Retinal pigment epithelial cell (primary cell): ENCODE measurements at places on chromosomes 1 and 21.

DNA sequence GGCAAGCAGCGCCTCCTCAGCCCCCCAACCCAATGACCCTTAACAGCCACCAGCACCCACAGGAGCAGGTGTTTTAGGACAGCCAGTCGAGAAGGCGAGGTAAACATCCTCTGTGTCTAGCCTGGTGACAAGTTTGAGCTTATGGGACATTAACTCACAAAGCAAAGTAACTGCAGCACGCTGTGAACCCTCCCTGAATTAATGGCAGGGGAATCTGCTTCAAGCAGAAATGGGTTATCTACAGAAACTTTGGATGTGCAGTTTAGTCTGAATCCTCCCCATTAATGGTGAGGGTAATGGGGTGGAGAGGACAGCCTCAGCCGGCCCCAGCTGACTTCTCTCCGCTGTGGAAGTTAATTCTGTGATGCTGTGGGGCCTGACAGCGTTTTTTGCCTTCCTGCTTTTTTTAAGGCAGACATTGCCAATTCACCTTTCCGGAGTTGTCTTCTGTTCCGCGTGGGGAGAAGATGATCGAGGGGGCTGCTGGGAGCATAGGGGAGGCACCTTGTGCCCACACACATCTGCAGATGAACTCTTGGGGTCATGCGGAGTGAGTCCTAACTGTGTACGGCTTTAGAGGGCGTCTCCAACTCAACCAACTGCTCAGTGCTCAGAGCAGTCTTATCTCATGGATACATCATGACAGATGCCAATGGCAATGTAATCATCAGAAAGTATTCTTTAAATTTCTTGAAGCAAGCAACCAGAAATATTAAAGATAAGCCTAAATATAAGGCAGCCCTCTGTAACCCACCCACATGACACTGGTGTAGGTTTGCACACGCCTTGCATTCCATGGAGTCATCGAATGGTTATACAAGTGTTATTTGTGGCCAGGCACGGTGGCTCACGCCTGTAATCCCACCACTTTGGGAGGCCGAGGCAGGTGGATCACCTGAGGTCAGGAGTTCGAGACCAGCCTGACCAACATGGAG is 41.0 kb downstream of the POFUT2 start:
- DNase-seq: no peak

DNA sequence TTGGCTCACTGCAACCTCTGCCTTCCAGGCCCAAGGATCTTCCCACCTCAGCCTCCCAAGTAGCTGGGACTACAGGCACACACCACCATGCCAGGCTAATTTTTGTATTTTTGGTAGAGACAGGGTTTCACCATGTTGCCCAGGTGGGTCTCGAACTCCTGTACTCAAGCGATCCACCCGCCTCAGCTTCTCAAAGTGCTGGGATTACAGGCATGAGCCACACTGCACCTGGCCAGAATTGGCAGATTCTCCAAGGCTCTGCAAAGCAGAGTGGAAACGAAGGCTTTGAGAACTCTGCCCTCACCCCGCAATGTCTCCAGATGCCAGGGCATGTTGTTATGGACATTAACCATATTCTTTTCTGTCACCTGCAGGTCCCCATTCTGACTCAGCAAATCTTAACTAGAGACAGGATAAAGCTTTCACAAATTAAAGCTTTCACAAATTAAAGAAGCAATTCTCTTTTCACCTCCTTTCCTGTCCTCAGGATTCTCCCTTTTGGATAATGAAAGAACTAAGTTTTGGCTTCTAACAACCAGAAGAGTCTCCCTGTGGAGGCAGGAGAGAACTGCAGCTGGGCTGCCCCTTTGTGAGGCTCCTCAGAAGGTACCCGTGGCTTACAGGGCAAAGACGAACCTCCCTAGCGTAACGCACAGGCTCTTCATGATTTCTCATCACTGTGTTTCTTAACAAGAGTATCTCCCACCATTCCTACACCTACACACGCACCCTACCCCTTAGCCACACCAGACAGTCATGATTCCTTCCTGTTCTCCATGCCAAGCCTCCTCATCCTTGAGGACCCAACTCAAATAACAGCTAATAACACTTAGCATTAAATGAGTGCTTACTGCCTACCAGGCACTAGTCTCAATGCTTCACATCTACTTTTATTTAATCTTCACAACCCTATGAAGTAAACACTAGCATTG is 29.8 kb downstream of the GPA33 start:
- DNase-seq: no peak

- no peak for DNase-seq
These were observed 36.5 kb downstream of the SCCPDH start for GRCh38 chr1:246760422-246761347.

DNA sequence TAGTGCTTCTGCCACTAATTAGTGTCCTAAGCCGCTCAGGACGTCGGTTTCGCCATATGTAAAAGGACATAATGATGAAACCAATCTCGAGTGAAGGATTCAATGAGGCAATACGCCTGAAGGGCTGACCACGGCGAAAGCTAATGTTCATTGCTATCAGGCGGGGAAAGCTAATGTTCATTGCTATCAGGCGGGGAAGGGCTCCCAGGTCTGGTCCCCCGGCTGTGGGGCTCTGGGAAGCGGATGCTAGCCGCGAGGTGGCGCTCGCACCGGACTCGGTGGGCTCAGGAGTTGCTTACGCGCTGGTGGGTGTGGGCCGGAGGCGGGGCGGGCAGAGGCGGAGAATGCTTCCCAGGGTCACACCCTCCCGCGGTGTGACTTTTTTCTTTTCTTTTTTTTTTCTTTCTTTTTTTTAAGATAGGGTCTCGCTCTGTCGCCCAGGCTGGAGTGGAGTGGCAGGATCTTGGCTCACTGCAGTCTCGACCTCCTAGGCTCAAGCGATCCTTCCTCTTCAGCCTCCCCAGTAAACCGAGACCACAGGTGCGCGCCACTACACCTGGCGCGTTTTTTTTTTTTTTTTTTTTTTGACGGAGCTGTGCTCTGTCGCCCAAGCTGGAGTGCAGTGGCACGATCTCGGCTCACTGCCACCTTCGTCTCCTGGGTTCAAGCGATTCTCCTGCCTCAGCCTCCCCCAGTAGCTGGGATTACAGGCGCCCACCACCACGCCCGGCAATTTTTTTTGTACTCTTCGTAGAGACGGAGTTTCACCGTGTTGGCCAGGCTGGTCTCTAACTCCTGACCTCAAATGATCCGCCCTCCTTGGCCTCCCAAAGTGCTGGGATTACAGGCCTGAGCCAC is 1.1 kb upstream of the PEAR1 start:
- no peak for DNase-seq

- no peak for DNase-seq
These were observed 48.0 kb upstream of the BCL9 start for GRCh38 chr1:147493349-147493748.

GRCh38 chr1:2474933-2475371 is 1.1 kb upstream of the PLCH2 start:
- DNase-seq: no peak

DNA sequence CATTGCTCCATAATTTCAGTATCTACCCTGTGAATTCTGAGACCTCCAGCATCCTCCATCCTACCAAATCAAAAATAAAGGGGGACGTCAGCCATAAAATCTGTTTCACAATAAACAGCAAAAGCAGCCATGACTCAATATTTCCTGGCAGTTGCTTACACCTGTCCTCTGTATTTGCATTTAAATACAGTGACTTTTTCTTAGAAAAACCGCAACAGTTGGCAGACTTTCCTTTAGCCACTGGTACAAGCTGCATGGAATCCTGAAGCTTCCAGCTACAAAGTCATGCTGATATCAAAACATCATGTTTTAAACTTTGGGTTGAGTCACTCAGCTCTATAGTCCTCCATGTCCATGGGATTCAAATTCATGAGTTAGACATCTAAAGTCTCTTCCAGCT is 278.0 kb upstream of the KAZN start:
- no peak for DNase-seq

- no peak for DNase-seq
These were observed 220.7 kb downstream of the PDE4B start for GRCh38 chr1:66013371-66013770.

DNA sequence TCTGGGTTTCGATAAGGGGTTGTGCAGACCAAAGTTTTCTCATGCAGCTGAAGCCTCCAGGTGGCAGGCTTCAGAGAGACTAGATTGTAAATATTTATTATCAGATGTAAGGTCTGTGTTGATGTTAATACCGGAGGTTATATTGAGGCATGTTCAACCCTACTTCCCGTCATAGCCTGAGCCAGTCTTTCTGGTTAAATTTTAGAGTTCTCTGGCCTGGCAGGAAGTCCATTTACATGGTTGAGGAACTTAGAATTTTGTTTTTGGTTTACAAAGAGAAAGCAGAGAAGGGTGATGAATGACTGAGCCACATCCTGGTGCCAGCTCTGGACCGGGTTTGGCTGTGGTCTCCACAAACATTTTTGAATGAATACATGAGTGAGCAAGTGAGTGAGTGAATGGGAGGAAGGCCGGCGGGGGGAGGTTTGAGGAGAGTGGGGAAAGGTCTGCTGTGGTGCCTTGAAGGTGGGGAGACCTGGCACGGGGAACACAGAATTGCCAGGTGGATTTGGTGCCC is 218.5 kb downstream of the DISC1 start:
- no peak for DNase-seq

- no peak for DNase-seq
These were observed 940.1 kb upstream of the TMPRSS15 start for GRCh38 chr21:19343711-19344110.

- no peak for DNase-seq
These were observed 65.8 kb upstream of the ATF3 start for GRCh38 chr1:212542761-212543187.

- no peak for DNase-seq
These were observed 113.9 kb downstream of the CLIC6 start for GRCh38 chr21:34782506-34783360.

- DNase-seq: no peak
These were observed 268.4 kb upstream of the NRIP1 start for GRCh38 chr21:15333136-15333710.

DNA sequence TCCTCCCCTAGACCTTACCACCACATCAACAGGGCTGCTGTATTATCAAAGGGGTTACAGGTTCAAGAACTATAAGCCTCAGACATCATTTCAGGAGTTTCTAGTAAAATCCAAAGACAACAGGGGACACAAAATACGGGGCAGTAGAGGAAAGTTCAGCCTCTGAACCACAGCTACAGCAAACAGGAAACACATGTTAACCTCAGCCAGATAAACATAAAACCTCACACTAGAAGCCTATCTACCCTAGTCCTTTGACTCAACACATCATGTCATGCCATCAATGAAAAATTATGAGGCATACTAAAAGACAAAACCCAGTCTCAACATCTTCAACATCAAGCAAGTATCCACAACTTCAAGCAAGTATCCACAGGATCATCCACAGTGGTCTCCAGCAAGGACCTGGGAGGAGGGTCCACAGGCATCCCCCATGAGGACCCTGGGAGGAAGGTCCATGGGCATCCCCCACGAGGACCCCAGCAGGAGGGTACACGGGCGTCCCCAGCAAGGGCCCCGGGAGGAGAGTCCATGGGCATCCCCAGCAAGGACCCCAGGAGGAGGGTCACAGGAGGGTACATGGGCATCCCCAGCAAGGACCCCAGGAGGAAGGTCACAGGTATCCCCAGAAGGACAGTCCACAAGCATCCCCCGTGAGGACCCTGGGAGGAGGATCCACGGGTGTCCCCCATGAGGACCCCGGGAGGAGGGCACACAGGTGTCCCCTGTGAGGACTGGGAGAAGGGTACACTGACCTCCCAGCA is 440.0 kb downstream of the MATN1 start:
- DNase-seq: no peak

DNA sequence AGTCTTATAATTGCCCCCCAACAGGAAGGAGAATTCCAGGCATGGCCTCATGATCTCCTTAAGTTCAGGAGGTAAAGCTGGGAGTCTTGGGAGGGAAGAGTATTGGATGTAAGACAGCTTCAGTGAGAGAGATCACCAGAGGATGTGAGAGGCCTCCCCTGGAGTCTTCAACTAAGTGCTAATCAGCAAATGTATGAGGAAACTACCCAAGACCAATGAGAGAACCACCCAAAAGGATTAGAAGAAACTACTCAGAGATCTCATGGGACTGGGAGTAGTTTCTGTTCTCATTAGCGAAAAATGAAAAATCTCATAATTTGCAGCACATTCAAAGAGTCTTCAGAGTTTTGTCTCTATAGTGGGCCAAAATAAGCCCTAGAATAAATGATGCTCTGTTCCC is 36.6 kb upstream of the WNT2B start:
- no peak for DNase-seq

DNA sequence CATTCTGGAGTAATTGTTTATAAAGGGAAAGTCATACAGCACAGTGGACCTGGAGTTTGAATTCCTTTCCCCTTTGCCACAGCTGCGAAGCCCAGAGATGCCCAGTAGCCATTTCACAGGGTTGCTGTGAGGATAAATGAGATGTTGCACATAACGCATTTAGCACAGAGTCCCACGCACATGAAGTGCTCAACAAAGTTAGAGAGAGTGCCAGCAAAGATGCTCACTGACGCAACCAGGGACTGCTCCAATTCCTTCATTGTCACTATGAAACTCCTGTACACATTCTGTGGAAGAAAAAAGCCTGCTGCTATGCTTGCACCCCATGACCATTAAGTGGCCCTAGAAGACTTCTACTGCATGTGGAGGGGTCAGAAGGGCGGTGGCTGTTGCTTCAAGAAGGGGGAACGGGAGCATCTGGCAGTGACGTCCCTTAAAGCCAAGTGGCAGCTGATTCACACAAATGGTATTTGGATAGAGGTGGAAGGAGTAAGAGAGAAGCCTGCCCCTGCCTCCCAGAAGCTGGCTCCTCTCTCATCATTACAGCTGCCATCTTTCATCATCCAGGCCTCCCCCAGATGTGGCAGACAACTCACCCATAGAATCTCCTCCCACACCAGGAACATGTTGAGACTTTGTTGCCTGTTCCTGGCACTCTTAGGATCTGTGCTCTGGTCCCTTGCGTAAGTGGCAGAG is 26.5 kb upstream of the VAV3 start:
- DNase-seq: no peak

GRCh38 chr1:197144570-197145325 is 1.7 kb downstream of the ASPM start:
- no peak for DNase-seq

- DNase-seq: no peak
These were observed 74.3 kb upstream of the TRABD2B start for GRCh38 chr1:48071513-48071912.

GRCh38 chr1:32816676-32817158 is 441 bp downstream of the YARS1 start:
- DNase-seq: no peak

GRCh38 chr21:42973991-42974831 is at the start of gene PKNOX1:
Gene PKNOX1, plus strand, starts transcription at chr21:42974562. Its CDS starts 29,820 bp downstream, at chr21:43004382.
- peak; percentile 91 for DNase-seq

DNA sequence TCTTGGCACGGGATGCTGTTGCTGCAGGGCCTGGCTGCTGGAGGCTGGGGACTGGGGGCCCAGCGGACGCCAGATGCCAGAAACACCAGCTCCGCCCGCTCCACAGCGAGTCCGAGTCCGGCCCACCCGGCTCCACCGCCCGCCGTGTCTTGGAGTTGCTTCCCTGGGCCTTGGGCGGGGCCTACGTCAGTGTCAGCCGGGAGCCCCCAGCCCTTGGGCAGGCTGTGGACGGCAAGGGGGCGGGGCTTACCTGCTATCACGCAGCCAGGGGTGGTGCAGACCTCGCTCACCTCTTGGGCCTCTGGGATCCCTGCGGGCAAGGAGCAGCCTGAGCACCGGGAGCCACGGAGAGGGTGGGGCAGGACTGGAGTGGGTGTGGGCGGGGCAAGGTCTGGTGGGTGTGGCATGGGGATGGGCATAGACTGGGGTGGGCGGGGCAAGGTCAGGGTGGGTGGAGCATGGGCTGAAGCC is 21.8 kb downstream of the MMEL1 start:
- no peak for DNase-seq

GRCh38 chr1:44346184-44346583 is 8.9 kb downstream of the ERI3 start:
- DNase-seq: no peak

GRCh38 chr1:18866314-18866713 is 6.9 kb upstream of the TAS1R2 start:
- no peak for DNase-seq
